Epithelial cell of esophagus (primary cell): ENCODE measurements at places on chromosomes 7 and 10.

- DNase-seq: no peak
These were observed 12.9 kb downstream of the MTPN start for GRCh38 chr7:135964274-135964673.

- peak; percentile 36 for DNase-seq
These were observed 38.7 kb upstream of the FOXP2 start for GRCh38 chr7:114375907-114376306.

- DNase-seq: no peak
These were observed 146.7 kb upstream of the COL1A2 start for GRCh38 chr7:94247970-94248369.

DNA sequence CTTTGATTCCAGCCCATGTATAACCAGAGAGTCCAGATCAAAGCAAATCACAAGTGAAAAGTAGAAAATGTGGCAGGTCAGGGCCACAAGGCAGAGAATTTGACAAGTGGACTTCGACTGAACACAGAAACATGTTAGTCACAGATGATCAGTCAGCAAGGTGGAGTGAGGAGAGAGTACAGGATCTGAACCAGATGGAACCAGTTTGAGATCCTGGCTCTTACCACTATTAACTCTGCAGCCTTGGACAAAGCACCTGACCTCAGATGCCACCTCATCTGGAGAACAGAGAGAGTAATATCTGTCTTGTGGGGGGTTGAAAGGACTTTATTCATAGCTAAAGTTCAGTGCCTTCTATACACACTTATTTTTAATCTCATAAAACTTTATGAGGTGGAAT, 4.4 kb downstream of the MRLN start:
- peak; percentile 48 for DNase-seq

- no peak for DNase-seq
These were observed 131.9 kb downstream of the LYZL1 start for GRCh38 chr10:29420744-29421143.

DNA sequence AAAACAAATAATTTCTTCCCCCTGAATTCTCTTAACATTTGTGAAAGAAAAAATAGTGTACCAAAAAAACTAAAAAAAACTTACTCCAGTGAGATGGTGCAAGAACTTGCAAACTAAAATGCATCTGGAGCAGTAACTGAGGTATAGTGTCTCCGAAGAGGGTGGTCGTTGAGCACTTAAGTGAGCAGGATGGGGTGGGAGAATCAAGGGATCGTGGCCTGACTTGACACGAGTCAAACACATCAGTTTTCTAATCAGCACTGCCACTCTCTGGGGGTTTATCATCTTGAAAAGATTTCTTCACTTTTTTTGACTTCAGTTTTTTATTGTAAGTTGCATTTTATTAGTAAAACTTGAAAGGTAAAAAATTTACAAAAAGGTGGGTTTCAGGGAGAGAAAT, 2.5 kb downstream of the ZNF273 start:
- DNase-seq: no peak

GRCh38 chr7:54888067-54888733, 129.2 kb upstream of the SEC61G start:
- DNase-seq: no peak

DNA sequence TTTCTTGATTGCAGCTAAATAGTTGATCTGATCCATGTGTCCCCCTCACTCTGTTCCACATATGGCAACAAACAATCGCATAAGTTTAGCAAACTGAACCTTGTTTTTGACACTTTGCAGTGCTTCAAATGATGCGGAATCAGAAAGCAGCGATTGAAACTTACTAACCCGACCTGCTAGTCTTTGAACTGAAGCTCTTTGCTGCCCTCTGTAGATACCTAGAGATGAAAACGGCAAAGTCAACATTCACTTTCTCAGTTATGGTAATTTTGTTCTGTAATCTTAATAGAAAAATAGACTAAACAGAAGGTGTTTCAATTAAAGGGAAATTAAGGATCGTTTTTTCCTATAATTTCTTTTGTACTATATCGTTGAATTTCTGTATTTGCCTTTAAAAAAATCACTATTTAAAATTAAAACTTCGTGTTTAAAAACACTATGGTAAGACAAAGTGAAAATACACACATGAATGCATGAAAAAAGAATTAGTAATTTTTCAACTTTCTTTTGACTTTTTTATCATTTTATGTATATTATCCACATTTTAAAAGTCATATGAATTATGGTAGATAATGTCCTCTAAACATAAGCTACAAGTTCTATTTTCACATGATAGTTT, 276.5 kb downstream of the MAGI2 start:
- DNase-seq: peak; percentile 64

- DNase-seq: peak; percentile 72
These were observed 90.7 kb downstream of the NHLRC2 start for GRCh38 chr10:113945075-113945686.

- no peak for DNase-seq
These were observed 194.4 kb downstream of the PLXNA4 start for GRCh38 chr7:132381742-132382472.

DNA sequence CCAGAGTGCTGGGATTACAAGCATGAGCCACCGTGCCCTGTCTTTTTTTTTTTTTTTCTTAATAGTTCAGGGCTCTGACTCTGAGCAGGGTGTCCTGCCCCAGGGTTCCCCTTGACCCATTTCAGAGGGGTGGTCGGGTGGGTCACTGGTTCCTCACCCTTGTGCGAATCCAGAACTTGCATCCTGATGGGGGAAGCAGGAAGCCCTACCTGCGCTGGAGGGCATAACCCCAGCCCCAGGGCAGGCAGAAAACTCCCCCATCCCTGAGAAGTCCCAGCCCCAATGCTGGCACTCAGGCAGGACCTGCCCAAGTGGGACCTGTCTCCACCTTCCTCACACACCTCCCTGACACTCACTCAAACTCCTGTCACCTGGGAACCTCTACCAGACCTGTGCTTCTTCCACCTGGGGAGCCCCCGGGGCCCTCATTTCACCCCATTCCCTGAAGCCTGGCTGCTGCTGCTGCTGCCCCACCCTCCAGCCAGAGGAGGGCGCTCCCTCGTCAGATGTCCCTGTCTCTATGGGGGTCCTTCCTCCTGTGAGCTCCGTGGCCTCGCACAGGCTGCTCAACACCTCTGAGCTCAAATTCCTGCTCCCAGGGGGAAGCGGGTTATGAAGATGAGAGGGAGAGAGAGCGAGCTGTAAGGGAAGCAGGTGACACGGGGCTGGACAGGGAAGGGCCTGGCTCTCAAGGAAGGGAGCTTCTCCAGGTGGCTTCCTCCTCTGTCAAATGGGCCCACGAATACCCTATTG, 15.1 kb upstream of the ZNF273 start:
- no peak for DNase-seq

GRCh38 chr7:42699380-42700178, 212.3 kb downstream of the C7orf25 start:
- DNase-seq: no peak

DNA sequence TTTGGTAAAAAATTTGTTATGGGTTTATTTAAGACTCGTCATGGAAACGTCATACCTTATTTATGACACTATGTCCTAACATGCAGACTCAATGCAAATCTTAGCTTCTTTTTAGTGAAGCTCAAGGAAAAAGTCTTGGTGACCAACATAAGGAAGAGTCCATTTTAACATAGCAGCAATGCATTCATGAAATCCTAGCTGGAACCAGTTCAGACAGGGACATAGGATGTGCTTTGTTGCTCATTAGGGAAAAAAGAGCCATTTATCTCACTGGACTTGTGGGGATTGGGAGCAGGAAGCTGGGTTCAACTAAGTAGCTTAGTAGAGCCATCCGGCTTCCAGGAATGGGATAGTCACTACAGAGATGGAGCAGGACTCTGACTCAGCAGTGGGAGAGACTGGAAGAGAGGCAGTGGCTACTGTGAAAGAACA, 100.7 kb upstream of the DKK1 start:
- peak; percentile 55 for DNase-seq

DNA sequence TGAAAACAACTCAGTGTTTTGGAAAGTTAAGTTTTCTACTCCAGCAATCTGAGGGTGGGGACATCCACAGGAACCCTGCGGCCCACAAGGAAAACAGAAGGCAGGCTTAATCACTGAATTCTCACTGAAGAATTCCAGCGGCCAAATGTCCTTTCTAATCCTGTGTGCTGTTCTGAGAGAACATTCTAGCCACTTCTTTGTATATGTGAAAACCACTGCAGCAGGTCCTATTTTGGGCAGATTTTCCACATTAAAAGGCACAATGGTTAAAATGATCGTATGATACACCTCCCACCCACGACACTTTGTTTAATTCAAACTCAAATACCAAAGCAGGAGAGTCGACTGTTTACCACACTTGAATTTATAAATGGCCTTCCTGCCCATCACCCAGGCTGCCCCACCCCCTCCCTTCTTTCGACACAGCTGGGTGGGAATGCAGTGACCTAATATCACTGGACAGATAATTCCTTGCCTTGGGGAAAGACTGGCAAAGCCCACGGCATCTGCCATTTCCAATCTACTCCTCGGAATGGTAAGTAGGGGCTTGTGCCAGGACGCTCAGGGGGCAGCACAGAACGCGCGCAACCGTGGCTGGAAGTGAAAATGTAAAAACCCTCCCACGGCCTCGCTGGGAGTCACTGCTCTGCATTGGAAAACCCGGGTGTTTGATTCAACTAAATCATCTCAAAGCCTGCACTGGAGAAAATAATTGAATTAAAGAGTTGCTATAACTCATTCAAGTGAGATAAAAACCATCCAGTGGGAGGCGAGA, 67.0 kb downstream of the CTBP2 start:
- DNase-seq: peak; percentile 27

DNA sequence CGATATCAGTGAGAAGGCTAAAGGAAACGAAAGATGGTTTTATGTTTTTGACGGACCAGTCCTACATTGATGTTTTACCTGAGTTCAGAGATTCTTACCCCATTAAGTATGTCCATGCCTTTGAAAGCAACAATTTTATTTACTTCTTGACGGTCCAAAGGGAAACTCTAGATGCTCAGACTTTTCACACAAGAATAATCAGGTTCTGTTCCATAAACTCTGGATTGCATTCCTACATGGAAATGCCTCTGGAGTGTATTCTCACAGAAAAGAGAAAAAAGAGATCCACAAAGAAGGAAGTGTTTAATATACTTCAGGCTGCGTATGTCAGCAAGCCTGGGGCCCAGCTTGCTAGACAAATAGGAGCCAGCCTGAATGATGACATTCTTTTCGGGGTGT, 27.7 kb downstream of the MET start:
- DNase-seq: no peak

DNA sequence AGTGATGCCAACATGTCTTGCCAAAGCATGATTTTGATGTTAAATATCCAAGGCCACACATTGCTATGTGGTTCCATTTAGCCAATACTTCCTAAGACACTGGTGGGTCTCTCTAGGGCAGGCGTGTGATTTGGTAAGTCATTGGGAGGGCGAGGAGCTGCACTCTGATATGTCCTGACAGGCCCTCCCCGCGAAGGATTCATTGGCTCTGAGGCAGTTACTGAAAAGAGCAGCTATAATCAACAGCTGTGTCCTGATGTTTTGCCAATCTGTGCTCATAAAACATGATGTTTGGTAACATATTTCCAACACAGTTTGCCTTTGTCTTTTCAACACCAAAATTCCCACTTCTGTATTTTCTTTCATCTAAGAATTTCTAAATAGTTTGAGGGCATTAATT, 646.7 kb downstream of the PARD3 start:
- peak; percentile 46 for DNase-seq

DNA sequence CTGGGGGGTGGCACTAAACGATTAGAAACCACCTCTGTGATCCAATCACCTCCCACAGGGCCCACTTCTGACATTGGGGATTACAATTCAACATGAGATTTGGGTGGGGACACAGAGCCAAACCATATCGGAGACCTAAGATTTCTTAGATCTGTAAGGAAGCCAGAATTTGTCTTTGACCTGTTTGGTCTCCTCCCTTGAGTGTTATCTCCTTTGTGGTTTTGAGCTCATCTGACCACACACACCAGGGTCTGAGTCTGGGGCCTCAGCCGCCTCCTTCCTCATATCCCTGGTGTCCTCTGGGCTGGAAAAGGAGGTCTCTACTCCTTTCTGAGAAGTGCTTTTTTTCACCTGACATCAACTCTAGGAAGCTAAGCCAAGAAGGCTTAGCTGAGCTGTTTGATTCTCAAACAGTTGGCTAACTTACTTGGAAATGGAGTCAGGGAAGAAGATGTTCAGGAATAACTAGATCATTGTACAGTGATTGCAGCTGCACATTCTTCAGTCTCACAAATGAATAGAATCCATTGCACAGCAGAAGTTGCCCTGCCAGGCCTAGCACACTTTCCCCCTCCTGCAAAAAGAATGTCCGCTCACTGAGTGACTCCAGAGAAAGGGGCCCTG, 167.4 kb downstream of the ARHGAP21 start:
- no peak for DNase-seq

GRCh38 chr7:157423348-157423747, 86.5 kb downstream of the DNAJB6 start:
- no peak for DNase-seq

DNA sequence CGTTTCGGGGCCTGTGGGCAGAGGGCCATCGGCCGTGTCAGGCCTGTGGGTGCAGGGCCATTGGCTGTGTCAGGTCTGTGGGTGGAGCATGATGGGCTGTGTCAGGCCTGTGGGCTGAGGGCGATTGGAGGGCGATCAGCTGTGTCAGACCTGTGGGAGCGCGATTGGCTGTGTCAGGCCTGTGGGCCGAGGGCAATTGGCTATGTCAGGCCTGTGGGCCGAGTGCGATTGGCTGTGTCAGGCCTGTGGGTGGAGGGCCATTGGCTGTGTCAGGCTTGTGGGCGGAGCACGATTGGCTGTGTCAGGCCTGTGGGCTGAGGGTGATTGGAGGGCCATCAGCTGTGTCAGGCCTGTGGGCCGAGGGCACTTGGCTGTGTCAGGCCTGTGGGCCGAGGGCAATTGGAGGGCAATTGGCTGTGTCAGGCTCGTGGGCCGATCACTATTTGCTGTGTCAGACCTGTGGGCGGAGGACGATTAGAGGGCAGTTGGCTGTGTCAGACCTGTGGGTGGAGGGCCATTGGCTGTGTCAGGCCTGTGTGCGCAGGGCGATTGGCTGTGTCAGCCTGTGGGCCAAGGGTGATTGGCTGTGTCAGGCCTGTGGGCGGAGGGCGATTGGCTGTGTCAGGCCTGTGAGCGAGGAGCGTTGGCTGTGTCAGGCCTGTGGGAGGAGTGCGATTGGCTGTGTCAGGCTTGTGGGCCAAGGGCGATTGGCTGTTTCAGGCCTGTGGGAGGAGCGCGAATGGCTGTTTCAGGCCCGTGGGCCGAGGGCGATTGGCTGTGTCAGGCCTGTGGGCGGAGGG, 54.1 kb downstream of the DYNC2I1 start:
- no peak for DNase-seq

DNA sequence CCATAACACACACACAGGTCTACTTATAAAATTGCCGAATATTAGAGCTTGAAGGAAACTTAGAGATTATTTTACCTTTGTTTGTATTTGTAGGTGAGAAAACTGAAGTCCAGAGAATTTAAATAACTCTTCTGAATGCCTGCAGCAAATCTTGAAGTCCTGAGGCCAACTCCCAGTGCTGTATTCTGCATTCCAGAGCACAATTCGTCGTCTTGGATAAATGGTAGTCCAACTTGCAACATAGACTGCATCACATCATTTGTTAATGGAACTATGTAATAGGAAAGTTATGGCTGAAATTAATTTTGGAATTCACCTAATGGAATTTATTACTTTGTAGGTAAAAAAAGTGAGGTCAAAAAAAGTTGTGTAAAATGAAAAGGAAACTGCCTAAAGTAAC, 37.3 kb upstream of the SEMA3D start:
- DNase-seq: no peak
